Suppressor macrophage (primary cell): ENCODE measurements at places on chromosomes 1 and 21.
A peak's percentile ranks its signal among the peaks of the same experiment; 100 is the strongest.

GRCh38 chr1:21381354-21381753 lies 58.6 kb upstream of the NBPF3 start:
- DNase-seq: no peak

- DNase-seq: peak; percentile 65
Observed at GRCh38 chr1:33030575-33030974, 6.1 kb downstream of the AK2 start.

DNA sequence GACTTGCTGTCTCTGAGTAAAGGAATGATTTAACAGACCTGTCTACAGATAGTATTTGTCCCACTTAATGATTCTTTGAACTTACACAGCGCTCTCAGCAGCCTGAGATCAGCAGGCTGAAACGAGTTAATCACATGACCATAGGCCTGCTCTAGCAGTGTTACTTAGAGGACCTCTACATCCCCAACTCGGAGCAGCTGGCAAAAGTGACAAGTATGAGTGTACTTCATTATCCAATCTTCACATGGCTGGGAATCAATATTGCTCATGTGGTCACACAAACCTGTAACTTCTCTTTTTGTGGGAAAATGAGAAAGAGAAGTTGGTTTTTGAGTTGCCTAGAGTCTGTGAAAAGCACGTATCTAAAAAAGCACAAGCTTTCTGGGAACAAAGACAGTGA lies 11.4 kb upstream of the ATP13A2 start:
- peak; percentile 64 for DNase-seq

DNA sequence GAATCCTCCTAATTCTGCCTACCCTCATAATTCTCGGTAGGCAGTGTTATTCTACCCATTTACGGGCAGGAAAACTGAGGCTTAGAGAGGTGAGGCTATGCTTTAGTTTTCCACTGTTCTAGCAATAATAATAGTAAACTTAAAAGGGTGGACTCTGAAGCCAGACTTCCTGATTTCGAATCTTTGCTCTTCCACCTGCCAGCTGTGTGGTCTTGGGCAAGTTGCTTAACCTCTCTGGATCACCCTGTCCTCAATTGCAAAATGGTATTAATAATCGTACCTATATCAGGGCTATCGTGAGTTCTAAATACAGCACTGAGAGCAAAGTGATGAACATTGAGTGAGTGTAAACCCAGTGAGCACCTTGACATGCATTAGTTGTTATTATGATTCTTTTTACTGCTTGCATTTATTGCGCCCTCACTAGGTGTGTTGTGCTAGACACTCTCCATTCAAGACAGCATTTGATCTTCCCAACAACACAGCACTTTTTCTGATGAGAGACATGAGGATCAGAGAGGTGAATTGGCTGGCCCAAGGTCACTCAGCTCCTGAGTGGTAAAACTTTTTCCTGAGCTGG lies 102.3 kb upstream of the CSF3R start:
- no peak for DNase-seq

DNA sequence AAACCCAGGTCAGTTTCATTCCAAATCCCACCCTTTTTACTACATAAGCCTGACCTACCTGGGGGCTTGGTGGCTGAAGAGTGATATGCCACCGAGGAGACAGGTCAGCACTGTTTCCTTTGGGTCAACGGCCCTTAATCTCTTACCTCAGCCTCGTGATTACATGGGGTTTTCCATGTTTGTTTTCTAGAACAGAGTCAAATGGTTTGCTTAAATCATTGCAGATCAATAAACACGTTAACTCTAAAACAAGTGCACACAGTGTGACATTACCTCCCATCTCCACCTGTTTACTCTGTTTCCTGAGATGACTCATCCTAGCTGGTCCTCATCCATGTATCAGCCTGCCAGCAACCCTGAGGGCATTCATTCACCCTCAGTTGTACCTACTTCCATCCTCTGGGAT lies 40.8 kb upstream of the TP53BP2 start:
- no peak for DNase-seq

GRCh38 chr1:6464514-6464836 lies 1.5 kb downstream of the TNFRSF25 start:
- no peak for DNase-seq

DNA sequence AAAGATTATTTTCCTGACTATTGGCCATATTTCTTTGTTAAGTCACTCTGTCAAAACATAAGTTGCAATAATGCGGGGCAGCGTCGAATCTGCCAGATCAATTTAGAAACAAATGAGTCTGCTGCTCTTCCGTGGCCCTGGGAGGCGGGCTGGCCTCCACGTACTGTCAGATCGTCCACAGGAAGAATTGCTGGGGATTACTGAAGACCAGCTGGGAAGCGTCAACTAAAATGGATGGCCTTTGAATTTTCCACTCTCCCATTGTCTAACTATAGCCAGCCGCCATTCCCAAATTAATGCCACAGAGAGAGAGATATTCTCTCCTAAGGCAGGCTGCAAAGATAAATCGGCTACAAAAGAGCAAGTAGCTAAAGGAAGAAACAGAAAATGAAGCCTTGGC lies 560.2 kb downstream of the SMYD3 start:
- DNase-seq: no peak

DNA sequence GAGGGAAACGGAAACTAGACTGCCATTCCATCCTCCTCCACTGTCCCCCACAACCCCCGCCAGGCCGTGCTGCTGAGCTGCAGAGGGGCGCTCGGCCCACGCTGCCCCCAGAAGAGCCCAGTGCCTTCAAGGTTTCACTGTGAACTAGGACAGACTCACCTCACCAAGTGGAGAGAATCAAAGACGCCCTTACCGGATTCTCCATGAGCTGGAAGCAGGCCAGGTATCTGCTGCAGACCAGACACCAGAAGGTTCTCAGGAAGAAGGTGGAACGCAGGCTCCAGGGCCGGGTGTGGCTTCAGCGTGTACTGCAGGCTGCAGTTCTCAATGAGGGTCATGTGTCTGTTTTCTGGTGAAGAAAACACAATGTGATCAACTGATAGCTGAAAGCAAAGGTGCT lies 30.6 kb downstream of the NPHP4 start:
- DNase-seq: no peak

DNA sequence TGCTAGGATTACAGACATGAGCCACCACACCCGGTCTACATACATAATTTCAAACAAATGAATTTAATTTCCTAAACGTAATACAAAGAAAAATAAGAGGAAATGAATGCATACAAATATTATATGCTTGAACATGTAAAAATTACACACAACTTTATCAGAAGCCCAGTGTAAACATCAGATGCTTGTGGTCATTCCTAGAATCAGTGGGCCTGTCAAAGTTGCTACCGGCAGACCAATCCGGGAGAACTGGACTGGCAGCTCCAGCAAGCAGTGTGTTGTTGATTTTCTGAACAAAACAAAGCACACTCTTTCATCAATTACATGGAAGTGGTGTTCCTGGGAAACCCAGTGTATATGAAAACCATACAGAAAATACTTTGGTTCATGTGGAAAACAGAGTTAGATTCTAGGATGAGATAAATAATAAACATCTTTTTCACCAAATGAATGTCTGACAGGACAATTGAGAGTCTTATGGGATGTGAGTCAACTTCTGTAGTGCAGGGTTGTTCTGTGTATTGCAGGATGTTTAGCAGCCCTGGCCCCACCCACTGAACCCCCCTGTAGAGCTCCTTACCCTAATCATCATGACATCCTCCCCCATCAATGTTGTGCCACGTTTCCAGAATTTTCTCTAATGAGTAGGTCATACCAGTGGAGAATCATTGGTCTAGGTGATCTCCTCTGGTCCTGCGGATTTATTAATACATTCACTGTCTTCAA lies 33.8 kb downstream of the MFSD2A start:
- no peak for DNase-seq

GRCh38 chr1:159831412-159832141 lies 4.9 kb downstream of the SLAMF8 start:
- no peak for DNase-seq
